Stimulated activated CD8-positive, alpha-beta memory T cell treated with anti-CD3 and anti-CD28 coated beads, Interleukin-4, amount 100 ng/mL, for 1 hour (primary cell): ENCODE measurements at places on chromosomes 12 and 14.

DNA sequence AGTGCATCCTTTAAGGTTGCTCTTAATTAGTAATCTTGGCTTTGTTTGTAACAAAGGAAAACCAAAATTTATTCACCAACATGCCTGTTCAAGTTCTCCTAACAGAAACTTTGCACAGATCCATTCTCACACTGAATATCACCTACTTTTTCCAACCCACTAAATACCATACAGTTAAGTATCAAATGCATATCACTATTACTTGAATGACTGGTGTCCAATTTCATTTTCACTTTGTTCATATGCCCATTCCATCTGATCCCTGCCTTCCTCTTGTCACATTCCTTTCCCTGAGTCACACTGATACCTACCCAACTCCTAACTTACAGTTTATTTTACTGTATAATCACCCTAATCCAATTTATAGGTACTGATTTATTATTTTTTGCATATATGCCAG lies 286.4 kb downstream of the NELL2 start:
- no peak for DNase-seq

- no peak for DNase-seq
Observed at GRCh38 chr12:110718222-110718908, 24.3 kb downstream of the PPP1CC start.

- no peak for DNase-seq
Observed at GRCh38 chr14:104974146-104974541, 4.0 kb downstream of the AHNAK2 start.

DNA sequence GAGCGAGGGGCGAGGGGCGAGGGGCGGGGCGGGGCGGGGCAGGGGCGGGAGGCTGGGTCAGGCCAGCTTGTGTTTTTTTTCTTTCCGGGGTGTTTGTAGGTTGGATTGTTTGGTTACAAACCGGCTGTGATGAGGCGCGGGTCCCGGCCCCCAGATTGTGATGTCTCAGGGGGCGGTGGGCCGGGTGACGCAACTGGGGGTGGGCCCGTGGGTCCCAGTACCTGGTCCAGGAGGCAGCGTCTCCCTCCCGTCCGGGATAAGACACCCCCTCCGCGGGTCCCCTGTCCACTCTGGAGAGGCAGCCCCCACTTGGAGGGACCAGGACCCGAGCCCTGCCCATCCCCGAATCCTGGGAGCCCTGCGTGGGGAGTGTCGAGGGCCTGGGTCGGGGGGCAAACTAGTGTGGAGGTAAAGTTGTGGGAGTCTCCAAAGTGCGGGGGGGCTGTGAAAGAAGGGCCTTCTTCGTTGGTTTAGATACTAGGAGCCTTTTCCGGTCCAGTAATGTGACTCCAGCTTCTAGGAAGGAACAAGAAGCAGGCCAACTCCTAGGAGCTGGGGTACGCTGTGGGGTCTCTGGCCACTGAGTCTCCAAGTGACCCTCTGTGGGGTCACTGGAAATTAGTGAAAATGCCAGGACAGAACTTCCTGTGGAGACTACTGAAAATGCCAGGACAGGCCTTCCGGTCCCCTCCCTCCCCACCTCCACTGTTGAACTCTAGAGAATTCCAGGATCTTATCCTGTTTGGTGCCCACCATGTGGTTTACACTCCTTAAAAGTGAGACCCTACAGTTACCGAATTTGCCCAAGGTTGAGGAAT lies 579 bp upstream of the CLMN start:
- DNase-seq, result no peak
